Gastroesophageal sphincter (tissue), 4 donors: ENCODE measurements at places on chromosomes 1 and 21.

- peaks cover 9% of the 10 kb centered on the region for H3K27me3 ChIP-seq
- no peaks in the 10 kb centered on the region for H3K36me3 ChIP-seq
- H3K4me1 ChIP-seq: no peaks in the 10 kb centered on the region
- no peak overlapping the region for H3K4me3 ChIP-seq
- no peak overlapping the region for H3K27ac ChIP-seq
- no peak for ATAC-seq
Measured at GRCh38 chr1:209869291-209870149, 41.7 kb downstream of the UTP25 start.

GRCh38 chr1:26276432-26276838 is 3.5 kb upstream of the SH3BGRL3 start:
- no peak for ATAC-seq
- H3K27ac ChIP-seq: no peak overlapping the region
- no peaks in the 10 kb centered on the region for H3K36me3 ChIP-seq
- no peaks in the 10 kb centered on the region for H3K27me3 ChIP-seq
- no peak overlapping the region for H3K4me3 ChIP-seq

DNA sequence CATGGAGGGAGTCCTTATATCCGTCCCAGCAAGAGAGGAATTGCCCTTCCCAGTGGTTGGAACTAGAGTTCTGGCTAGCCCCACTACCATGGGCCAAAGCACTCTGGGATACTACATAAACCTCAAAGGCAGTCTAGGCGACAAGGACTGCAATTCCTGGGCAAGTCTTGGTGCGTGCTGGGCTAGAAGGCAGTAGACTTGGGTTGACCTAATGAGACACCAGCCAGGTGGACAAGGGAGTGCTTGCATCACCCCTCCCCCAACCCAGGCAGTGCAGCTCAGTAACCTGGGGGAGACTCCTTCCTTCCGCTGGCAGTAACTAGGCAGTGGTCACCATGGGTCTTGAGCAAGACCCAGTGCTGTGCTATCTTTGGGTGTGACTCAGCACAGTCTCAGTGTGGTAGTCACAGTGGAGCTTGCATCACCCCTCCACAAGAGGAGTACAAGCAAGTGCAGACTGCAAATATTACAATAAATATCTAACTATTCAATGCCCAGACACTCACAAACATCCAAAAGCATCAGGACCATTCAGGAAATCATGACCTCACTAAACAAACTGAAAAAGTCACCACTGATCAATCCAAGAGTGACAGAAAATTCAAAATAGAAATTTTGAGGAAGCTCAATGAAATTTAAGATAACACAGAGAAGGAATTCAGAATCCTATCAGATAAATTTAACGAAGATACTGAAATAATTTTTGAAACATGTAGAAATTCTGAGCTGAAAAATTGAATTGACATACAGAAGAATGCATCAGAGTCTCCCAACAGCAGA is 84.7 kb upstream of the LYPLAL1 start:
- peak; percentile 90 for ATAC-seq
- no peaks in the 10 kb centered on the region for H3K4me1 ChIP-seq
- H3K4me3 ChIP-seq: no peak overlapping the region
- H3K27ac ChIP-seq: no peak overlapping the region
- no peaks in the 10 kb centered on the region for H3K27me3 ChIP-seq

GRCh38 chr1:37728416-37728815 is 36.1 kb downstream of the CDCA8 start:
- ATAC-seq: no peak
- H3K4me1 ChIP-seq: no peaks in the 10 kb centered on the region
- H3K27ac ChIP-seq: no peak overlapping the region
- H3K4me3 ChIP-seq: no peak overlapping the region

GRCh38 chr1:111891566-111891965 is 97.9 kb downstream of the KCND3 start:
- H3K36me3 ChIP-seq: no peaks in the 10 kb centered on the region
- no peak for ATAC-seq
- H3K27me3 ChIP-seq: no peaks in the 10 kb centered on the region
- peaks cover 14% of the 10 kb centered on the region for H3K4me1 ChIP-seq

DNA sequence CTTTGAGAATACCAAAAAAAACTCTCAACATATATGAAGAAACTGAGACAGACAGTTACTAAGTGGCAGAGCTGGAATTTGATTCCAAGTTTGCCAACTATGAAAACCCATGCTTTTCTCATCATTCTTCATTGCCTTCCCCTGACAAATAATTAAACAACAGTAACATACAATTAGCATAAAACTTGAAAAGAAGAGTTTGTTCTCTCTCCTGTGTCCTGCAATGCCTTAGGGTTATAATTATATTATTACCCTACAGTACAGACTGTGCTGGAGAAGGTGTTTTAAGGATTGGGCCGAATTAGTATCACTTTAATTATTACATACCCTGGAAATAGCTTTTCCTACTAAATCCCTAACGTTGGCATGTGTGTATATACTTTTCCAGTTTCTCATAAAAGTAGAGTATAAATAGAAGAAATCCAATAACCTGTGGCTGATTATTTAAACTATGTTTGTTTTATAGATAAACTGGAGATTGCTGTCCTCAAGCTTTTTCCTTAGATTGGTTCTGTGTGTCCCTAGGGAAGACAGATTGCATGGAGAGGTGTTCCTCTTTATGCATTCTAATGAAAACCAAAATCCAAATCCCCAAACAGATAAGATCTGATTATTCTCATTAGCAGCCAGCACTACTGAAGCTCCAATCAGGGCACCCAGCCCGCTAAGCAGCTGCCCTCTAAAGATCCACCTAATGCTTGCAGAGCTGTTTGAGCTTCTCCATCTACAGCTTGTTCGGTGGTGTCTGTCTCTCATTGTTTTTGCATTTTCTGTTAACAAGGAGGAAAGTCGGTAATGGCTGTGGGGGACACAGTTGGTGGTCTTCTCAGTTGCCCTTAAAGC is 156.3 kb downstream of the TM2D1 start:
- H3K36me3 ChIP-seq: no peaks in the 10 kb centered on the region
- no peaks in the 10 kb centered on the region for H3K27me3 ChIP-seq
- H3K4me3 ChIP-seq: no peak overlapping the region
- H3K27ac ChIP-seq: no peak overlapping the region

DNA sequence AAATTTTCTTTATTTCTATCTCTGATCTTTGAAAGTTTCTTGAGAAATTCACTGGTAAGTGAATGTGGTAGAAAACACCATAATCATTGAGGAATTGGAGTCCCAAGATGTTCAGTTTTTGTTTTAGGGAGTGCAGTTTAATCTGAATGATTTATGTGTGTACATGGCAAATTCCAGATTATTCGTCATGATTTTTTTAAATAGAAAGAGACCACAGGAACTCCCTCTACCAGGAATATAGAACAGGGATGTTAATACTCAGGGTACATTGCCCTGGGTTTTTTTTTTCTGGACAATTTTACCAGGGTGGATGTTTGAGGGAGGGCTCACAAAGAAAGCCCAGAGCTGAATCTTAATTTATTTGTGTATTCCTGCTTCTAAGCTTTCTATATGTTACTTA is 109.0 kb downstream of the VPS13D start:
- peak overlapping the region; percentile 60 for H3K27ac ChIP-seq
- H3K36me3 ChIP-seq: no peaks in the 10 kb centered on the region
- ATAC-seq: no peak
- no peaks in the 10 kb centered on the region for H3K27me3 ChIP-seq
- H3K4me3 ChIP-seq: no peak overlapping the region
- peaks cover 10% of the 10 kb centered on the region for H3K4me1 ChIP-seq

GRCh38 chr21:44595524-44595923 is 3.2 kb upstream of the KRTAP10-6 start:
- no peaks in the 10 kb centered on the region for H3K4me1 ChIP-seq
- ATAC-seq: no peak
- H3K36me3 ChIP-seq: no peaks in the 10 kb centered on the region
- H3K4me3 ChIP-seq: no peak overlapping the region

DNA sequence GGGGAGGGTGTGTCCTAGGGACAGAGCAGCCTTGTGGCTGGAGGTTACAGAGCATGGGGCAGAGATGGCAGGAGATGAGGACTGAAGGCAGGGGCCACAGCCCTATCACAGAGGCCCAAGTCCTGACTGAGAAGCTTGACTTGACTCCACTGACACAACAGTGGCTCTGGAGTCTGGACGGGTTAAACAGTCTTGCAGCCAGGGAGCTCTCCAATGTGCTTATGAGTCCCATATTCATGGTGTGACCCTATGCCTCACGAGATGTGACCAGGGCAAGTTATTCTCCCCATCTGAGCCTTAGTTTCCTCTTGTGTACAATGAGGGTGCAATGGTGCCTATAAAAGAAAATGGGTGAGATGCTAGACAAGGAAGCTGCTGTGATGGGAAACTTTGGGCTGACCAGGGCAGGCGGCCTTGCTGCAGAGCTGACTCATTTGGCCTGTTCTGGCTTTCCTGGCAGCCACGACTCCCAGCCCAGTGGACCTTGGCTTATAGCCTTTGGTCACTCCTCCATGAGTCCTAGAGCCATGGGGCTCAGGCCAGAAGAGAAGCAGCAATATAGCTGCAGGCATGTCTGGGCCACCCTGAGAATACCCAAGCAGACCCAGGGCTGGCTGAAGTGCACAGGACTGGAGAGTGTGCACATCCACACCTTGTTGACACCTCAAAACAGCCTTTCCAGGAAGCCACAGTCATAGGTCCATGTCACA is 2.8 kb upstream of the TTC22 start:
- H3K36me3 ChIP-seq: no peaks in the 10 kb centered on the region
- peaks cover 58% of the 10 kb centered on the region for H3K27me3 ChIP-seq
- peak; percentile 45 for ATAC-seq
- H3K27ac ChIP-seq: no peak overlapping the region

DNA sequence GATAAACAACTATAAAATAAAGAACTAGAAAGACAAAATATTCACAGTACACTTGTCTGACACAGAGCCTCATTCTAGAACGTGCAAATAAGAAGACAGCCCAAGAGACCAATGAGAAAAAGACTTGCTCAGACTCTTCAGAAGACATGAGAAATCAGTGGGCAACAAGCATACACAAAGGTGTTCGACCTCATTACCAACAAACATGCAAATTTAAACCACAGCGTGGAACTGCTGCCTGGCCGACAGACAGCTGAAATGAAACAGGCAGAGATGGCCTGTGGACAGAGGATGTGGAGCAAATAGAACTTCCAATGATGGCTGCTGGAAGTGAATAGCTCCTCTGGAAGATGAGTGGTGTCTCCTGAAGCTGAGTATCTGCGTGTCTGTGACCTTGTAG is 22.4 kb upstream of the COL6A1 start:
- ATAC-seq: no peak
- no peaks in the 10 kb centered on the region for H3K4me1 ChIP-seq
- H3K27ac ChIP-seq: no peak overlapping the region
- no peak overlapping the region for H3K4me3 ChIP-seq
- H3K27me3 ChIP-seq: no peaks in the 10 kb centered on the region

- no peaks in the 10 kb centered on the region for H3K27me3 ChIP-seq
- H3K36me3 ChIP-seq: peaks cover 10% of the 10 kb centered on the region
- no peak for ATAC-seq
- peaks cover 17% of the 10 kb centered on the region for H3K4me1 ChIP-seq
- H3K27ac ChIP-seq: no peak overlapping the region
Measured at GRCh38 chr1:109570414-109570813, 22.0 kb downstream of the GNAI3 start.

DNA sequence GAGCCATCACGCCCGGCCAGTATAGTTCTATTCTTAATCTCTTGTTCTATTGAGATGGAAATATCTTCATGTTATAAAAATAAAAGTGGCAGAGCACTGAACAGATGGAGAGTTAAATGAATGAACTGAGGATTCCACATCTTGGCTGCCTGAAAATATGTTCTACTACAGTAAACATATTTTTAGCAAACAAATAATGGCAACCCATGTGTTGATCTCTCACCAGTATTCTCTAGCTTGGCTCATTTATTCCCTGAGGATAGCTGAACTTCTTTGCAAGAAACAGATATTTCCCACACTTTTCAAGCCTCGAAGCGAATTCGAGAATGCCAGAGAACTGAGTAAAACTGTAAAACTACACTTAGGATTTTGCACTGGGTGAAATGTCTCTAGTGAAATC is 58.9 kb downstream of the DIRAS3 start:
- H3K4me3 ChIP-seq: no peak overlapping the region
- no peaks in the 10 kb centered on the region for H3K4me1 ChIP-seq
- ATAC-seq: no peak
- H3K27ac ChIP-seq: no peak overlapping the region
- H3K36me3 ChIP-seq: no peaks in the 10 kb centered on the region
- H3K27me3 ChIP-seq: no peaks in the 10 kb centered on the region

GRCh38 chr1:62312698-62313097 is 6.5 kb downstream of the KANK4 start:
- no peak overlapping the region for H3K4me3 ChIP-seq
- no peak overlapping the region for H3K27ac ChIP-seq
- peaks cover 25% of the 10 kb centered on the region for H3K27me3 ChIP-seq
- no peaks in the 10 kb centered on the region for H3K36me3 ChIP-seq
- no peaks in the 10 kb centered on the region for H3K4me1 ChIP-seq
- no peak for ATAC-seq

- H3K36me3 ChIP-seq: no peaks in the 10 kb centered on the region
- no peak overlapping the region for H3K27ac ChIP-seq
- peaks cover 41% of the 10 kb centered on the region for H3K27me3 ChIP-seq
- no peaks in the 10 kb centered on the region for H3K4me1 ChIP-seq
Measured at GRCh38 chr1:62962901-62963776, 179.2 kb downstream of the ATG4C start.

DNA sequence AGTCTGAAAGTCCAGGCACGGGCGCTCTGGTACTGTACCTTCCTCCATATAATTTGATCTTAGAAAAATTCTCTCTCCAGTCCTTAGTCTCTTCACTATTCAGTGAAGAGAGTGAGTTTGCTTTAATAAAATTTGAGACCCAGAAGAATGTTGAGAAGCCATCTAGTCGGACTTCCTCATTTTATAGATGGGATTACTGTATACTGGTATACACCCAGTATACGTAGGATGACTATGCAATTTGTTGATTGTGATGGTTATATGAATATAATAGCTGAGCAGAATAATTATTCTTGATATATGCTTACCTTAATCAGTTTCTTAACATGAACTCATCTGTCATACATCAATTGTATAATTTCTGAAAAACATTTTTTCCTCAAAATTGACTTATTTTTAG is 328.0 kb upstream of the B3GALT2 start:
- no peaks in the 10 kb centered on the region for H3K4me1 ChIP-seq
- H3K4me3 ChIP-seq: no peak overlapping the region
- H3K27ac ChIP-seq: no peak overlapping the region
- no peaks in the 10 kb centered on the region for H3K36me3 ChIP-seq
- no peaks in the 10 kb centered on the region for H3K27me3 ChIP-seq

- H3K4me3 ChIP-seq: peak overlapping the region; percentile 17
- no peak overlapping the region for H3K27ac ChIP-seq
- ATAC-seq: no peak
- H3K36me3 ChIP-seq: no peaks in the 10 kb centered on the region
Measured at GRCh38 chr1:79052829-79053449, 46.4 kb upstream of the ADGRL4 start.

- H3K27me3 ChIP-seq: no peaks in the 10 kb centered on the region
- no peaks in the 10 kb centered on the region for H3K36me3 ChIP-seq
- no peaks in the 10 kb centered on the region for H3K4me1 ChIP-seq
Measured at GRCh38 chr1:226414098-226414698, 6.3 kb upstream of the PARP1 start.

- no peak overlapping the region for H3K4me3 ChIP-seq
- no peaks in the 10 kb centered on the region for H3K36me3 ChIP-seq
- H3K27ac ChIP-seq: no peak overlapping the region
- no peak for ATAC-seq
- no peaks in the 10 kb centered on the region for H3K27me3 ChIP-seq
Measured at GRCh38 chr1:55702064-55702463, 486.9 kb upstream of the USP24 start.

- peaks cover 43% of the 10 kb centered on the region for H3K27me3 ChIP-seq
- no peak for ATAC-seq
- peak overlapping the region; percentile 83 for H3K27ac ChIP-seq
- H3K4me3 ChIP-seq: no peak overlapping the region
Measured at GRCh38 chr1:207911856-207912760, 1.2 kb upstream of the CD34 start.
